ENCODE measurements at places on chromosomes 2 and 18. TPM values are rescaled to one million over a fixed set of nuclear protein-coding genes. Genes with fewer than 3 reads are reported as not detected.

GRCh38 chr2:240205348-240205747 is 64.9 kb upstream of the OTOS start:
- H3K27me3 ChIP-seq: no peaks in the 10 kb centered on the region
- H3K4me1 ChIP-seq: no peaks in the 10 kb centered on the region
- H3K36me3 ChIP-seq: no peaks in the 10 kb centered on the region
- H3K27ac ChIP-seq: no peak overlapping the region
- DNase-seq: peak; percentile 5

GRCh38 chr2:207805566-207806226 is 36.0 kb upstream of the FZD5 start:
- no peaks in the 10 kb centered on the region for H3K27me3 ChIP-seq
- no peaks in the 10 kb centered on the region for H3K4me1 ChIP-seq
- no peak overlapping the region for H3K27ac ChIP-seq
- no peak for DNase-seq
- no peaks in the 10 kb centered on the region for H3K36me3 ChIP-seq
- no peak overlapping the region for H3K4me3 ChIP-seq

GRCh38 chr2:206471524-206472062 is 28.3 kb downstream of the ADAM23 start:
- no peaks in the 10 kb centered on the region for H3K4me1 ChIP-seq
- H3K36me3 ChIP-seq: no peaks in the 10 kb centered on the region
- no peak for DNase-seq
- no peaks in the 10 kb centered on the region for H3K27me3 ChIP-seq
- H3K27ac ChIP-seq: no peak overlapping the region

- H3K4me3 ChIP-seq: no peak overlapping the region
- no peaks in the 10 kb centered on the region for H3K36me3 ChIP-seq
- no peaks in the 10 kb centered on the region for H3K27me3 ChIP-seq
- H3K4me1 ChIP-seq: no peaks in the 10 kb centered on the region
- no peak for DNase-seq
Measured at GRCh38 chr2:42721898-42722297, 42.0 kb downstream of the OXER1 start.

GRCh38 chr2:220090050-220090449 is 462.6 kb downstream of the SLC4A3 start:
- H3K27me3 ChIP-seq: no peaks in the 10 kb centered on the region
- no peaks in the 10 kb centered on the region for H3K36me3 ChIP-seq
- no peaks in the 10 kb centered on the region for H3K4me1 ChIP-seq
- no peak overlapping the region for H3K4me3 ChIP-seq
- H3K27ac ChIP-seq: no peak overlapping the region

- peak overlapping the region; percentile 40 for H3K27ac ChIP-seq
- DNase-seq: no peak
- no peaks in the 10 kb centered on the region for H3K27me3 ChIP-seq
- peaks cover 8% of the 10 kb centered on the region for H3K4me1 ChIP-seq
- no peaks in the 10 kb centered on the region for H3K36me3 ChIP-seq
- no peak overlapping the region for H3K4me3 ChIP-seq
Measured at GRCh38 chr18:3444954-3445353, 5.0 kb upstream of the TGIF1 start.

GRCh38 chr2:163205589-163206254 is 367.2 kb upstream of the KCNH7 start:
- no peak overlapping the region for H3K4me3 ChIP-seq
- DNase-seq: no peak
- H3K27ac ChIP-seq: no peak overlapping the region
- no peaks in the 10 kb centered on the region for H3K36me3 ChIP-seq

DNA sequence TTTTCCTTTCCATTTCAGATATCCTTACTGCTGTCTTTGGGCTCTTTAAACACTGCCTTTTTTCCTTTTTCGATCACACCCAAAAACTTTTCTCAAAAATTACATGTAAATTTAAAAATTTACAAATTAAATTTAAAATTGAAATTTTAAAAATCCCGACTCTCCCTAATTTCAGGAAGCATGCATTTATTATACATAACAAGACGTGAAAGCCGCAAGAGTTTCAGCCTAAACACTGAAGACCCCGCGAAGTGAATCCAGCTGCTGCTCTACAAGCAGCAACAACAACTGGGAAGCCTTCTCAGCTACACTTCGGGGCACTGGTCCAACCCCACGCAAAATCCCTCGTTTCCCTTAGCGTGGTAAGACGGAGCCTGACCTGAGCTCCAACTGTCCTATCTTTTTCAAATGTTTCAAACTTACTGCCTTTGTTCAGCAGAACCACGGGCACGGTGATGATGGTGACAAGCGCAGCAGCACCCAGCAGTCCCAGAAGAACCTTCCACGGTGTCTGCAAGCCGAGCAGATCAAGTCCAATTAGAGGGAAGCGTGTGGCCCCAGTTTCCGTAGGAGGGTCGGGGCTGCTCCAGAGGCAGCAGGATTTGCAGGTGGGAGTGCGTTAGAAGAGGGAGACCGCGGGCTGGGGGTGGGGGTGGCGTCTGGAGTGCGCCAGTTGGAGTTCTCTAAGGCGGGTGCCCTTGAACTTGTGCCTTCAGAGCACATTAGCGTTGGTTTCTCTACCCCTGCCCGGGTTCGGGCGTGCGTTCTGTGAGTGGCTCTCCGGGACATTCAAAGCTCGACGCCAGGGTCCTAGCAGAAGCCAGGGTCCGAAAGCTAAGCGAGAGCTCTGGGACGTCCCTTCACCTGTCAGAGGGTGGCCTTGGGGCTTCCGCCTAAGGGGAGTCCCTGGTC is 783 bp downstream of the DPP4 start:
- DNase-seq: no peak
- H3K4me3 ChIP-seq: peak overlapping the region; percentile 39
- no peaks in the 10 kb centered on the region for H3K4me1 ChIP-seq
- H3K27ac ChIP-seq: peak overlapping the region; percentile 51
- no peaks in the 10 kb centered on the region for H3K36me3 ChIP-seq

DNA sequence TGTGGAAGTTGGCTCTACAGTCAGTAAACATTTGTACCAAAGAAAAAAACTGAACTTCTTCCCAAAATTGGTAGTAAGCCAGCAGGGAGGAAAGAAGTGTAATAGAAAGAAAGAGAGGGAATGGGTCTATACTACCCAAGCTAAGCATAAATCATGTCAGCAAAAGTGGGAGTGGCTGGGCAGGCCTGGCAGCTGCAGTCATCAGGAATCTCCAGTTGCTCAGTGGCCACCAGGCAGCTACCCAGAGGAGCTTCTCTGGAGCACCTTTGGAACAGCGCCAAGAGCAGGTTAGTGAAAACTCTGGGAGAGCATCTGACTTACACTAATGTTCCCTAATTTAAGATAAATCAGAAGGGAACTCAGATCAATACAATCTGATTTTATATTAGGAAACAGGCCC is 14.3 kb downstream of the FRZB start:
- H3K27ac ChIP-seq: no peak overlapping the region
- H3K4me1 ChIP-seq: no peaks in the 10 kb centered on the region
- H3K4me3 ChIP-seq: no peak overlapping the region
- no peaks in the 10 kb centered on the region for H3K27me3 ChIP-seq

GRCh38 chr2:71538241-71538640 is 84.9 kb downstream of the DYSF start:
- H3K4me3 ChIP-seq: no peak overlapping the region
- H3K27ac ChIP-seq: no peak overlapping the region
- no peaks in the 10 kb centered on the region for H3K4me1 ChIP-seq

DNA sequence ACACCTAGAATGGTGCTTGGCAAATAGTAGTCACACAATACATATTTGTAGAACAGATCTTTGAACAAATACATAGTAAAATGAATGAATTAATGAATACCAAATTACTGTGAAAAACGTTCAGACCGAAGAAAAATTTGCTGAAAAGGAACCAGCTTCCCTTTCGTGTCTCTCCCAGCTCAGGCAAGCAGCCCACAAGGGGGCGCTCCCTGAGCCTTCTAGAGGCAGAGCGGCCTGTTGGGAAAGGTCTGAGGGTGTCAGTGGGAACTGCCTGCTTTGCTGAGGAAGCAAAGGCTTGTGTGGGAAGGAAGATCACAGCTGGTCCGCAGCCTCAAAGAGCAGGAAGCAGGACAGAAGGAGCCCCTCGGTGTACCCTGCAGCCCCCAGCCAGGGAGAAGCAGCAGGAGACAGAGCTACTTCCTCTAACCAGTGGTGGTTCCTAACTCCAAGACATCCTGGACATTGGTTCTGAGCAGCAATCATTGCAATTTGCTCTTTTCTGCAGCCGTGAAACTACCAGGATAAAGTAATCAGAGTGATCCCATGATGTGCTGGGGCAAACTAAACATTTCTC is 231.1 kb downstream of the ANKRD30B start:
- no peak for DNase-seq
- no peaks in the 10 kb centered on the region for H3K36me3 ChIP-seq
- H3K27me3 ChIP-seq: no peaks in the 10 kb centered on the region
- no peak overlapping the region for H3K4me3 ChIP-seq
- H3K4me1 ChIP-seq: no peaks in the 10 kb centered on the region

GRCh38 chr2:71605173-71605641 is 151.8 kb downstream of the DYSF start:
- peak; percentile 5 for DNase-seq
- H3K36me3 ChIP-seq: no peaks in the 10 kb centered on the region
- H3K4me1 ChIP-seq: no peaks in the 10 kb centered on the region
- no peak overlapping the region for H3K27ac ChIP-seq
- no peak overlapping the region for H3K4me3 ChIP-seq
- H3K27me3 ChIP-seq: no peaks in the 10 kb centered on the region

DNA sequence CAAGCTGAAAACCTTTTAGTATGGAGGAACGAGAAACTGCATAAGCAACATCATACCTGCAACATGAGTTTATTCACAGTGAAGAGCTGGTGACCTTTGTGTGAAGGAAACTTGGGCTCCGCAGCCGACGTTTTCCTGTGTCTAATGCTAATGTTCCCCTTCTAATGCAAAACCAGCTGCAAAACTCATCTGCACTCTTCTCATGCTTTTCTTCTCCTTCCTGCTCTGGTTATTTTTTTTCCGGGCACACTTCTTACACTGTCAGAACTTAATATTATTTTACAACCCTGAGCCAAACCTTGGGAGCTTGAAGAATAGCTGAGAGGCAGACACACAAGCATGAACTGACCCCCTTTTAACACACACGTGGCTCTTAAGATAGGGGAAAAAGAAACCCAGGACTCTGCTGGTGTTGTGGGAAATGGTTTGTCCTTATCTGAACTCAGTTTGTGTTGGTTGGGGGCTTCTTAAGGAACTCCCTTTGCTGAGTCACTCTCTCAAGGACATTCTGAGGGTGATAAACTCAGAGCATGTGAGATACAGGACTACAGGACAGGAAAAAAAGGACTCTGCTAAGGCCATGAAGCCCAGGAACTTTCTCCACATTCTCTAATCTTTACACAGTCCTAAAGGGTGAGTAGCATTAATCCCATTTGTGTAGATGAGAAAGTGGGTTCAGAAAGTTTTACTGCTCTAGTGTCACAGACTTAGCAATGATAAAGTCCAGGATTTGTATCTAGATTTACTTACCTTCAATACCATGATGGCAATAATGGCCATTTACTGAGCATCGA is 439.3 kb upstream of the TRIB2 start:
- H3K4me1 ChIP-seq: no peaks in the 10 kb centered on the region
- no peak for DNase-seq
- H3K4me3 ChIP-seq: no peak overlapping the region
- H3K27me3 ChIP-seq: no peaks in the 10 kb centered on the region
- H3K27ac ChIP-seq: no peak overlapping the region
- no peaks in the 10 kb centered on the region for H3K36me3 ChIP-seq

- no peaks in the 10 kb centered on the region for H3K36me3 ChIP-seq
- no peaks in the 10 kb centered on the region for H3K4me1 ChIP-seq
- no peak overlapping the region for H3K27ac ChIP-seq
- no peaks in the 10 kb centered on the region for H3K27me3 ChIP-seq
- no peak for DNase-seq
Measured at GRCh38 chr2:52532956-52533355, 1234.6 kb upstream of the CHAC2 start.

DNA sequence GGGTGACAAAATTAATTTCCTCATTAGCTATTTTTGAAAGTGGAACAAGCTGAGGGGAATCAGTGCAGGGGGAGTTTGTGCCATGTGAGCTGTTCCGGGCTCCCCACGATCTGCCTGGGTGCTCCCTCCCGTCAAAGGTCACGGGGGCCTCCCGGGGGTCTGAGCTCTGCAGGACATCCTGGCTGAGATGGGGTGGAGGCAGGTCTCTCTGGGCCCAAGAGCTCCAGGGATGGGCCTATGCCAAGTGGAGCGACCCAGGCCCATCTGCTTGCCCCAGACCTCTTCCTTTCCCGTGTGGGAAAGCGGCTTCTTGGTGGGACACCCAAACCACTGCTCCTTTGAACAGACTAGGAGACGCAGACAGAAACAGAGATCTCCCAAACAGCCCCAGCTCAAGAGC is 143.3 kb upstream of the ID2 start:
- no peaks in the 10 kb centered on the region for H3K27me3 ChIP-seq
- H3K36me3 ChIP-seq: no peaks in the 10 kb centered on the region
- H3K4me1 ChIP-seq: peaks cover 9% of the 10 kb centered on the region
- peak; percentile 13 for DNase-seq
- H3K27ac ChIP-seq: no peak overlapping the region

DNA sequence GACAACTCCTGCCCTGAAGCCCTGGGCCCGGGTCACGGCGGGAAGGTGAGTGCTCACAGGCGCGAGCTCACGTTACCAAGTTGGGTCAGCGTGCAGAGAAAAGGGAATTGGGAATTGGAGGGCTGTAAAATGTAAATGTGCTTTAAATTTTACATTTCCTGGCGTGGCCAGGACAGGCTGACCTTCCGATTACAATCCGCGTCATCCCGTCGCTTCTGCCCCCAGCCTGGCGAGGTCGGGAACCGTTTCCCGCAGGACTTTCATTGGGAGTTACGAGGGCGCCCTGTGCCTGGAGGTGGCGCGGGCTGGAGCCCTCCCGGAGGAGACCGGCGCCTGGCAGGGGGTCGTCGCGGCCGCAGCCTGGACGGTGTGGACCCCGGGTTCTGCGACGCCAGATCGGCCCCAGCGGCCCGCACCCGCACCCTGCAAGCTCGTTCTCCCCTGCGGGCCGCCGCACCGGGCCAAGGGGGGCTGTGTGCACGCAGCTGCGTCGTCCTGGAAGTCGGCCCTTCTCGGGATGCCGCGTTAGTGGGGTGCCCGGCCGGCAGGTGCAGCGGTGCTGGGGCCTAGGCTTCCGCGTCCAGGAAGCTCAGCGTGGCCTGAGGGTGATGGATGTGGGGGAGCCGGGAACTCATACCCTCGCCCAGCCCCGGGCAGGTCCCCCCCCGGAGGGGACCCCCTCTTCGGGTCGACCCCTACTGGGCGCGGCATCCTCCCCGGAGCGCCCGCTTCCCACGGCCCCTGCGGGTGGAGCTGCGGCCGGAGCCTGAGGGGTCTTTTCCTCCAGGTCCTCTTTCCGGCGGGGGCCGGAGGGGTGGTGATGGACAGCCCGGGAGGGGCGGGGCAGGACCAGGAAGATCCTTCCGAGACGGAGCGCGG is 63.9 kb downstream of the LRRFIP1 start:
- H3K27me3 ChIP-seq: no peaks in the 10 kb centered on the region
- H3K36me3 ChIP-seq: no peaks in the 10 kb centered on the region
- H3K4me1 ChIP-seq: peaks cover 28% of the 10 kb centered on the region
- peak overlapping the region; percentile 88 for H3K4me3 ChIP-seq
- peak; percentile 33 for DNase-seq

The NFATC1 gene
- 9.2 TPM for total RNA-seq

The ST8SIA5 gene
- 0.76 TPM for total RNA-seq

The SKOR2 gene
- total RNA-seq: not detected

The IL36G gene
- total RNA-seq: not detected

The LHCGR gene
- total RNA-seq: not detected

The RNF152 gene
- 86.1 TPM for total RNA-seq

The NCL gene
- 68.8 TPM for total RNA-seq

The ADD2 gene
- total RNA-seq: 5.2 TPM

The SLC25A12 gene
- 41.9 TPM for total RNA-seq
